BJ (cell line): ENCODE measurements at places on chromosomes 6 and 20.

GRCh38 chr6:144696610-144697368 is 411.7 kb downstream of the UTRN start:
- DNase-seq = no peak

GRCh38 chr6:159254186-159254585 is 85.0 kb downstream of the FNDC1 start:
- DNase-seq = peak; percentile 49

DNA sequence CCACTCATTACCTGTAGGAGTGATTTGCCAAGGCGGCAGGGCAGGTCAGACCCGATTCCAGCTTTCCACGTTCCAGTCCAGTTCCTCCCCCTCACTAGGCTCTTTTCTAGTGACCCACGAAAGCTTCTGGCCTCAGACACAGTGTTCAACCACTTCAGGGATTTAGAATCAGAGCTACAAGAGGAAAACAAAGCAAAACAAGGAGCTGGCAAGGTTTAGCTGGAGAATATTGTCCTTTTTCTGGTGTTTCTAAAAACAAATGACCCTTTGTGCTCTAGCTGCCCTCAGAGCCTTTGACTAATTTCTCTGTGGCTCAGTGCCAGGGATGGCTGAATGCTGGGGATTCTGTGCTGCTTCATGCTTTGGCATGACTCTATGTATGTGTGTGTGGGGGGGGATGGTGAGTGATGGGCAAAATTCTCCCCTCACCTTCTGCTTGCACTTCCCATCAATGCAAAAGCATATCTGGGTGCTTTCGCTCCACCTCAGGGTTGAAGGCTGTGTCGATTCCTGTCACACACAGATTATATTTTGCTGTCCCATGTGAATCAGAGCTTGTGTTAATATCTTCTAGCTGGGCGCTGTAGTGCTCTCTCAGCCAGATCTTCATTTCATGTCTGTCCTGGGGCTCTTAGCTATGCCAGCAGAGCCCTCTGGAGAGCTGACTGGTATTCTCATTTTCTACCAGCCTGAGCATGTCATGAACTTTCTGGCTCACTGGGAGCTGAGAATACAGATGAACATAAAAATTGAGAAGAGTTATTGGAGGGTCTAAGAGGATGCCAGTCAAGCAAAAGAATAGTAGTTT is 19.3 kb upstream of the NEDD9 start:
- DNase-seq = no peak

DNA sequence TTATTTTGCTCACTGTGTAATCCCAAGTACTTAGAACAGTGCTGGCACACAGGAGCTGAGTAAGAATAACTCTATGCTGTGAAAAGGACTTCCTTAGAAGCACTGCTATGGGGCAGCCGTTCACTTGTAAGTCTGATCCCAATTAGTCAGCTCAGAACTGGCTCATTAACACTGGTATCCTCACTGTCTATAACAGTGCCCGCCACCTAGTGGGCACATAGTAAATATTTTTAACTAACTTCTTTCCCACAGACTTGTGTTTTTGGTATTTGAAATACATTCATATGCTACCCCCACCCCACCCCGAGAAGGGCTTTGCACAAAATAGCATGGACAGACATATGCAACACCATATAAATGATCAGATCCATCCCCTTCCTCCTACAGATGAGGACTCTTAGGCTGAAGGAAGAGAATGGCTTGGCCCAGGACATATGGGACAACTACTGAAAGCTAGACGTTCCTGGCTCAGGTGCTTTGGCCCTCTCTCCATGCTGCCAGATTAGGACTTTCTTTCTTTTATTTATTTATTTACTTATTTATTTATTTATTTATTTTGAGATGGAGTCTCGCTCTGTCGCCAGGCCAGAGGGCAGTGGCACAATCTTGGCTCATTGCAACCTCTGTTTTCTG is 47.1 kb downstream of the DST start:
- DNase-seq = no peak

- no peak for DNase-seq
These were observed 6.3 kb upstream of the GABRR2 start for GRCh38 chr6:89321131-89321970.

DNA sequence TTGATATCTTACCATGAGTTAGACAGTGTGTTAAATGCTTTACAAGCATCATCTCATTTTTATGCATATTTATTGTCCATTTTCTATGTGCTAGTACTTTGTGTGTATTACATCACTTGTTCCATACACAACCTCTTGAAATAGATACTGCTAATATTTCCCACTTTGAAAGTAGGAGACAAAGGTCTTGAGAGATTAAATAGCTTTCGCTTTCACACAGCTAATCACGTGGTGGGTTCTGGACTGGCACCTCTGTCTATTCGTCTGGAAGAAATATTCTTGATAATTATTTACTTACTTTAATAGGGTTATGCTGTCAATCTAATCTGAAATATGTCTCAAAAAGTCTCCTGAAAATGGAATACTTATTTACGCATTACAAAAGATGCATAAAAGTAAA is 30.2 kb downstream of the EPHA7 start:
- no peak for DNase-seq

- DNase-seq = peak; percentile 37
These were observed 324.2 kb downstream of the UBE3D start for GRCh38 chr6:82741325-82741995.

DNA sequence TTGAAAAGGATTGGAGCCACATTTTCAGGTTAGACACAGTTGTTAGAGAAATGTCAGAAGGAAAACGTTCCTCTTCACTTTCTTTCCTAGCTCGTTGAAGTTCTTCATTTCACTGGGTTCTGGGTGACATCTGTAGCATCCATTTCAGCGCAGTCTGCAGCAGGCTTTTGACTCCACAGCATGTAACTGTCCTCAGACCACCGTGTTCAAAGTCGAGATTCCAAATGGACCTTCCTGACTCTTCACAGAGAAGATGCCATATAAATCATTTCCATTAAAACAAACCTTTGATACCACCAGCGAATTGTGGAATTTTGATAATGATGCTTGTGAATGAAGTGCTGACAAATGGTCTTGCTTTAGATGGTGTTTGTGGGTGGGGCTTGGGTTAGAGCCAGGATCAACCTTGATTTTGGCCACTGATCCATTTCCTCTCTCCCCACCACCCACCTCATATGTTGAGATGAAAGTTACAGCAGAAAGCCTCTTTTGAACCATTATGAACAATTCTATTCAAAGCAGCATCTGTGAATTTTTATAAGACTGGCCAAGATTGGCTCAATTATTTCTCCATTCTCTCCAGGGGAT is 185.3 kb upstream of the PREP start:
- no peak for DNase-seq

GRCh38 chr20:34472246-34472925 is 43.8 kb upstream of the DYNLRB1 start:
- DNase-seq = peak; percentile 46

DNA sequence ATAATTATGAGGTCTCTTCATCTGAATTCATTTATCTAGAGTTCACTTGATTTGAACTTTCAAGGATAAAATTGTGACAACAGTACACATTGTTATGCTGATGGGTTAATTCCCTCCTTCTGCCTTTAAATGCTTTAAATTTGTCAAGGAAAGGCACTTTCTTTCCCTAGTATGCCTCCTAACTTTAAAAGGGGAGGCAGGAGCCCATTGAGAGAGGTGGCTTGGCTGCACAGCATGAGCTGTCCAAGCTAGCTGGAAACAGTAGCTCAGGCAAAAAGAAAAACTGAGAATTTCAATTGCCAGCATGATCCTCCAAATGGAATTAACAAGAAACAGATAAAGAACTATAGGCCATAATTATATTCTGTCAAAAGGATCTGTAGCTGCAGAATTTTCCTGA is 243.3 kb upstream of the GRIK2 start:
- DNase-seq = no peak

DNA sequence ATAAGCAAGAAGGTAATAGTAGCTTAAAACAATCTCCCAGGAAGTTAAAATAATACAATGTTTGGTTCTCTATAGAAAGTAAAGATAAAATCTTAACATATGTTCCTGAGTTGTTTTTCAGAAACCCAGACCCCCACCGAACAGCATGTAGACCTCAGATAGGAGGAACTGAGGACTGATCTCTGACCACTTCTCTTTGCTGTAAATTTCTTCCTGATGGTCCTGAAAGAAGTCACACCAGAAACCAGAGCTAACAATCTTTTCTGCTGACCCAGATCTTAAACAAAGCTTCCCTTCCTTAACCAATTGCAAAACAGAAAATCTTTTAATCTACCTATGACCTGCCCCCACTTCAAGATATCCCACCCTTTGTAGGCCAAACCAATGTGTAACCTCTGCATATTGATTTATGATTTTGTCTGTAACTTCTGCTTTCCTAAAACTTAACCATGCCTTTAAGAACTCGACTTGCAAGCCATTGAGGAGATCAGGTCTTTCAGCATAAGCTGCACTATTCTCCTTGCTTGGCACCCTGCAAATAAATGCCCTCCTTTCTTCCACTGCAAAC is 21.9 kb upstream of the BEND6 start:
- no peak for DNase-seq
